Stimulated activated CD4-positive, alpha-beta T cell treated with anti-CD3 and anti-CD28 coated beads, Interleukin-2, amount 100 ng/mL, for 24 hours (primary cell): ENCODE measurements at places on chromosomes 7 and 10.

DNA sequence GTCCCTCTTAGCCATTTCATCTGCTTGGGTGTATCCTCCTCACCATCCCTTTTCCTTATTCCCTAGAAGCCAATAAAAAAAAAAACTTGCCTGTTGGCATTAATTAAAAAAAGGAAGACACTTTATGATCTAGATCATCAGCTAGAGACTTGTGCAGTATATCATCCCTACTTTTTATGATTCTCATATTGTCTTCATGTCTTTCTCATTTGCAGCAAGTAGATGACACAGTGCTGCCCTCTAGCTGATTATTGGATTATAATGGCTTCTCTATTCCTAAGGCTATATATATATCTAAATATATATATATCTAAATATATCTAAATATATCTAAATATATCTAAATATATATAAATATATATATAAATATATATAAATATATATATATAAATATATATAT, 272.4 kb upstream of the LRGUK start:
- no peak for DNase-seq

DNA sequence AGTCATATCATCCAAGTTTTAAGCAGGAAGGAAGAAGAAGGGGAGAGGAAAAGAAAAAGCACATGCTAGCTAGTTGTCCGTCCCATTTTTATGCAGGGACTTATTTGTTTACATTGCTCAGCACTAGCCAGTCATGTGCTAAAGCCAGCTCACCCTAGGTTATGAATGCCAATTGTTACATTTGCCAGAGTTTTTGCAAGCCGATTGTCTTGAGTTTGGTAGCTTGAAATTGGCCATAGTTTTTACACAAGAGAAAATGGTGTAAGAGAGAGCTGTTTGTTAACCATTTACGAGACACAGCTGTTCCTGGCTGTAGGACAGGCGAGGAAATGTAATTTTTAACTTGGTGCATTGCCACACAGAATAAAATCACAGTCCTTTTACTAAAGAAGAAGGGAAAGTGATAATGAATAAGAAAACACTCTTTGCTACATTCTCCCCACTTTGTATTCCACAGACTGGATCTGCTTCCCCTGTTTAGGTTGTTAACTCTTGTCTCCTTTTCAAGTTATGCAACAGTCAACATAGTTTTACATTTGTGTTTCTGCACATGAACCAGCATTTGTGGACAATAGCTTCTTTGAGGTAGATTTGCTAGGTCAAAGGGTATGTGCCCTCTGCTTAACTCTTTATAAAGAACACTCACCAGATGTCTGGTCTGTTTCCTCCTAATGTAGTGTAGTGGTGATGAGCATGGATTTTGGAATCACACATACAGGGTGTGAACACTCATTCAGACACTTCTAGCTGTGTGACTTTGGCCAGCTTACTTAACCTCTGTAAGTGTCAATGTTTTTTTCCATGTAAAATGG, 357.2 kb downstream of the LRMDA start:
- DNase-seq = no peak

GRCh38 chr10:44933451-44934321, 22.5 kb downstream of the TMEM72 start:
- DNase-seq = no peak

DNA sequence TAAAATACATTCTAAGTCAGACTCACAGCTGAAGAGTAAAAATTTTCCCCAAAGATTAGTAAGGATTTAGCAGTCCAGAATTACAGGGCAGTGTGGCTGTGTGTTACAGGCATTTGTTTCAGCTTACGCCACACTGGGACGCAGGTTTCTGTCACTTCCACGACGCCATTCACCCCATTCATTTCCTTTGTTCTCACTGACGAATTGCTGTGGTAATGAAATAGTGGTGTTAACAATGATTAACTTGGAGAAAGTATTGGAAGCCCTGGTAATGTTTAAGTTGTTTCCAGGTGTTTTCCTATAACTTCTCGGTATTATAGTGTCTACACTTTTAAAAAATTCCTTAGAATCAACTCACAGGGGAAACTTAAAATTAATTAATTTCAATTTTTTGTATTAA, 370.9 kb downstream of the SH2D4B start:
- no peak for DNase-seq

- DNase-seq = no peak
These were observed 41.7 kb downstream of the HTRA1 start for GRCh38 chr10:122503012-122503411.

GRCh38 chr10:133350283-133350949, 3.2 kb downstream of the PRAP1 start:
- DNase-seq = no peak

DNA sequence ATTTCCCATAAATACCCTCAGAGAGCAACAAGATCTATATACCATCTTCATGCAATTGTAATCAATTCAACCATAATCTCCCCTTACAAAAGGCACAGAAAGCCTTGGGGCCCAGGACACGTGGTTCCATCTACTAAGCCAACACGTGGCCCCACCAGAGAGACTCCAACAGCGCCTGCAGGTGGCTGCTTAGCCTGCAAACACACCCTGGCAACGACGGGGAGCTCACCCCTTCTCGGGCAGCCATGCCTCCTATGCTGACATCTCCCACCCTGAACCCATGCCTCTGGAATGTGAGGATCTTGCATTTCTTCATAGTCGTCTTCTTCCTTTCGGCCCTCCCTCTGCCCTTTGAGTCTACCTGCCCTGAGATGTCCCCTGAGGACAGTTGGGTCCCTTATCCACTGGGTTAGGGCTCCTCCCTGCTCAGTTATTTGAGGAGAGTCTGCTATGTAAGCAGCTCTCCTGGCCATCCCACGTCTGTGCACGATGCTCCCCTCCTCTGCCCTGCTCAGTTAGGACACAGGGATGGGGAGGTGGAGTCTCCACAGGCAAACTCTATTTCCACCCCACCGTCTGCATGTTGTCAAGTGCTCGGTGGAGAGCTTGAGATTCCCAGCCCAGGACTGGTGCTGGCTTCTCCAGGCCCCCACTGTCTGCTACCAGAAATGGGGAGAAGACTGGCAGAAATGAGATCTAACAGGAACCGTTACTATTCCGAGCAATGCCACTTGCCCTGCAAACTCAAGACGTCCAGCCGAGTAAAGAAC, 36.5 kb downstream of the EBF3 start:
- no peak for DNase-seq

DNA sequence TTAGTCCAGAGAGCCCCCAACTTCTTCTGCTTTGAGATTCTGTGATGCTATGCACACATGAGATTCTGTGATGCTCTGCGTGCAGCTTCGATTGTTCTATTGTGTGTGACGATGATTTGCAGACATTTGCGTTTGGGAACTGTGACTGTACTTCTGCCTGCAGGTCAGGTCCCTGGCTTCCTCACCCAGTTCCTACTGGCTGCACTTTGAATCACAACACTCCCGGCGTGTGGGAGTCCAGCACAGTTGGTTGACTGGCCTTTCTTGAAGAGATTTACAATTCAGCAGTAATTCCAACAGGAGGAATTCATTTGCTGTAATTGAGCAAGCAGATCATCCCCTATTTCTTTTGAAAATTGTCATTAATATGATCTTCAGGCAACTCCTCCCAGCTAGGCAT, 252.2 kb upstream of the YAE1 start:
- no peak for DNase-seq

DNA sequence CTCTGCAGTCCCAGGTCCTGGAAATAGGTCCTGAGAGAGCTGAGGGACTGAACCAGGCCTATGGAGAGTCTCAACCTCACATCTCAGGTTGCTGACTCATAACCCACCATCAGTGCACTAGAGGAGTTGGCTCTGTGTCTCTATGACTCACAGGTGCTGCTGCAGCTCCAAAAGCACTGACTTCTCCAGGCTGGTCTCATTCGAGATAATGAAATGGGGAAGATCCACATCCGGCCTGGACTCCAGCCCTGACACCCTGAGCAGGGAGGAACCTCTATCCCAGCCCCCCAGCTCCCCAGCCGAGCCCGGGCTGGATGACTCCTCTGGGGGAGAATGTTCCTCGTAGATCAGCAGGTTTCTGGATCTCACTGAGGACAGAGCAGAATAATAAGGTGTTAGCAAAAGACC, 35.5 kb upstream of the DGKI start:
- DNase-seq = no peak

GRCh38 chr10:69731698-69732097, 70.0 kb upstream of the COL13A1 start:
- no peak for DNase-seq
